ENCODE measurements at places on chromosomes 3 and 15.

DNA sequence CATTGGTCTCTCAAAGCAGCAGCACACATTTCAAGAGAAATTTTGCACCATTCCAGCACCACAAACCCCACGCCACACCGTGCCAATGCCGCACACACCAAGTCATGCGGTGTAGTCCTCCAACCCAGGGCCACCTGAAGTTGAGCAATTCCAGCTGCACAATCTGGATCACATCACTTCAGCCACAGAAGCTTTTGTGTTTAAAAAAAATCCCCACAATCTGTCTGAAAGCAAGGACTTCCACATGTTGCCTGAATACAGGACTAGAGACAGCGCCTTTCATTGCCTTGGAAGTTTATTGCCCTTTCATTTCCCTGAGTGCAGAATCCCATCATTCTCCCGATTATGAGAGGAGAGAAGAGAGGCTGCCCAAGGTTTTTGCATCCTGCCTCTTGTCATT lies 175.6 kb upstream of the BCL6 start:
- DNase-seq, result no peak

DNA sequence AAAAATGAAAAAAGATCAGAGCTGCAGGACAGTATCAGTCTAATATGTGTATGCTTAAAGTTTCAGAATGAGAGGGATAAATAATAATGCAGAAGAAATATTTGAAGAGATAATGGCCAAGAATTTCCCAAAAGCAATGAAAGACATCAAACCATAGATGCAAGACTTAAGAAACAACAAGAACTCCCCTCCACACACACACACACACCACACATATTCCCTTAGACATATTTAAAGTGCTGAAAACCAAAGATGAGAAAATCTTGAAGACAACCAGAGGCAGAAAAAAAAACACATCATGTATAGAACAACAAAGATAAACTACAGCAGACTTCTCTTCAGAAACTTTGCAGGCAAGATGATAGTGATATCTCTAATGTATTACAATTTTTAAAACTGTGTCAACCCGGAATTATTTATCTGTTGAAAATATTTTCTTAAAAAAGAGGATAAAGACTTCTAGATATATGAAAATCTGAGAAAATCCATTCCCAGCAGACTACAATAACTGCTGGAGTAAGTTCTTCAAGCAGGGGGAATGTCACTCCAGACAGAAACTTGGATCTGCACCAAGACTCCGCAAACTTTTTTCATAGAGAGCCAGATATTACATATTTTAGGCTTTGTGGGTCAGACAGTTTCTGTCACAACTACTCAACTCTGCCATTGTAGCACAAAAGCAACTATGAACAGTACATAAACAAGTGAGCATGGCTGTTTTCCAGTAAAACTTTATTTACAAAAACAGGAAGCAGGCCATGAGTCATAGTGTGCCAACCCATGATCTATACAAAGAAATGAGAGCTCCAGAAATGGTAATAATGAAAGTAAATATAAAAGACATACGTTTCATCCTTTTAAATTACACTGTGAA lies 223.4 kb upstream of the CGNL1 start:
- DNase-seq, result no peak

- no peak for DNase-seq
These were observed 120.3 kb downstream of the ETFA start for GRCh38 chr15:76190751-76191538.

GRCh38 chr3:14377838-14378169 lies 24.6 kb upstream of the SLC6A6 start:
- DNase-seq, result no peak

DNA sequence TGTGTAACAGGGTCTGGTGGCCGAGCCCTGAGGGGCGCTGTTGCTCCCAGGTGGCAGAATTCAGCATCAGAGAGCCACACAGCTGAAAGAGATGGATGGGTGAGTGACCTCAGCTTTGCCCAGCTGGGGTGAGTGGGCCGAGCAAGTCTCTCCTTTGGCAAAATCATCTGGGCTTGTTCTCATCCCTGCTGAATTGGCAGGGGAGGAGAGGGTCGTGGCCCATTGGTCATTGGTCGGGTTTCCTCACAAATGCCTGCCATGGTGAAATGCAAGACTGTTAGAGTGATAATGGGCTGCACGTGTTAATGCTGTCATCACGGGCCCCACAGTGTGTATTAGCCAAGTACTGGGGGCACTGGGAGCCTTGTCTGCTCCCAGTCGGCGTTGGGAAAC lies 15.9 kb downstream of the ABHD2 start:
- no peak for DNase-seq

GRCh38 chr3:188720215-188720614 lies 451.6 kb upstream of the TPRG1 start:
- no peak for DNase-seq

GRCh38 chr3:143810166-143810952 lies 37.9 kb downstream of the SLC9A9 start:
- DNase-seq, result no peak

DNA sequence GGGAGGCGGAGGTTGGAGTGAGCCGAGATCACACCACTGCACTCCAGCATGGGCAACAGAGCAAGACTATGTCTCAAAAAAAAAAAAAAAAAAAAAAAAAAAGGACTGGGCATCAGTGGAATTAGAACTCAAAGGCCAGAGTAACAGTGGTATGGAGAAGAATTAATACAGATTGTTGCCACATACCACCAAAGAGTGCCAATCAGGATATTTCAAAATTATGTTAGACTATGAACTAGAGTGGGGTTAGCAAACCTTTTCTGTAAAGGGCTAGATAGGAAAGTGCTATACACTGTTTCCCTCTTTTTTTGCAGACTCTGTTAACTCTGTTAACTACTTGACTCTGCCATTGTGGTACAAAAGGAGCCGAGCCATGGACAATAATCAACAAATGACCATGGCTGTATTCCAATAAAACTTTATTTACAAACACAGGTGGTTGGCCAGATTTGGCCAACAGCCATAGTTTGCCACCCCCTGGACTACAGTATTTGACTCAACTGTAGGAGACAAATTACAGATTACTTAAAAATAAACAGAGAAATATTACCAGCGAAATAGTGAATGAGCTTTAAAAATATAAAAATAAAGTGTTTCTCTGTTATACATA lies 28.6 kb downstream of the DPH3 start:
- no peak for DNase-seq

DNA sequence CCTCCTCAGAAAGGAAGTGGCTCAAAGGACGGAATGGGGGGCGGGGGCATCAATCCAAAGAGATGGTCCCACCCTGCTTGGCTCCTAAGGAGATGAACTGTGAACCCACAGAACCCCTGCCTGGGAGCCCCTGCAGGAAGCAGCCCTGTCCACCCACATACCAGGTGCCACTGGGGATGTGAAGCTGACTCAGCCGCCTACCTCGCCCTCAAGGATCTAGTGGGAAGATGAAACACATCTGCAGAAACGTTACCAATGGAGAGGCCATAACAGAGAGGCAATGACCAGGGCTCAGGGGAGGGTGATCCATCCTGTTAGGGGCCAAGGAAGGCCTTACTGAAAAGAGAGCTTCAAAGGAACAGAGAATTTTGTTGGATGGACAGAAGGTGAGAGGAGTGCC lies 35.1 kb downstream of the EAF1 start:
- DNase-seq, result no peak

DNA sequence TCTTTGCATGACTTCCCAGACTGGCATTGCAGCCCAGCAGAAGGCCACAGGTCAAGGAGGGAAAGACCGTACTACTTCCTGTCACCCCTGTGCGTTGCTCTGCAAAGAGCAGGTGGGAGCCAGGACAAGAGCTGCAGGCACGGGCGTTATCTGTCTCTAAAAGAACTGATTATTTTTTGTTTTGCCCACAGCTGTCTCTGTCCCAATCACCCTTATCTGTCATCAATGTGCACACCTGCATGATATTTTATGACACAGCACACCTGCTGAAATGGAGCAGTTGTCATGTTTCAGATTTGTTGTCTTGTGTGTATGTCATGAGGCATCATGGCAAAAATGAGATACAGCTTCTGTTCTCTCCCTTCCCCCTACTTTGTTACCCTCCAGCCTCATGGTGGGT lies 58.8 kb downstream of the SLCO3A1 start:
- DNase-seq, result no peak

DNA sequence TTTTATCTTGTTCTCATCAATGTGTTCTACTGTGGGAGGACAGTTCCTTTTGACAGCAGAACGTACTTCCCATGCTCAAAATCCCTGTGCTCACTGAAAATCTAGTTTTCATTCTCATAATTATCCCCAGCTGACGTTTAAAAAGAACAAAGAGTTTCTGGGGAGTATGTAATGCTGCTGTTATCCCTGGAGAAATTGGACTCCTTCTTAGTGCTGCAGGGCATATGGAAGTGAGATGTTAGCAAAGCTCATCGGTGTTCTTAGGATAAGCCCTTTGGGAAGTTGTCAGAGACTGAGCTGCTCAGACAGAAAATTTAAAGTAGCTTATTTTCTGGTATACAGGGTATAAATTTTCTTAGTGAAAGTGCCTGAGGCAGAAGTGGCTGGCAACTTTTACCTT lies 66.5 kb downstream of the CDAN1 start:
- DNase-seq, result no peak

- DNase-seq, result no peak
These were observed 85.1 kb downstream of the EFL1 start for GRCh38 chr15:82177291-82178010.

GRCh38 chr3:120558771-120559241 lies 37.3 kb upstream of the NDUFB4 start:
- no peak for DNase-seq

DNA sequence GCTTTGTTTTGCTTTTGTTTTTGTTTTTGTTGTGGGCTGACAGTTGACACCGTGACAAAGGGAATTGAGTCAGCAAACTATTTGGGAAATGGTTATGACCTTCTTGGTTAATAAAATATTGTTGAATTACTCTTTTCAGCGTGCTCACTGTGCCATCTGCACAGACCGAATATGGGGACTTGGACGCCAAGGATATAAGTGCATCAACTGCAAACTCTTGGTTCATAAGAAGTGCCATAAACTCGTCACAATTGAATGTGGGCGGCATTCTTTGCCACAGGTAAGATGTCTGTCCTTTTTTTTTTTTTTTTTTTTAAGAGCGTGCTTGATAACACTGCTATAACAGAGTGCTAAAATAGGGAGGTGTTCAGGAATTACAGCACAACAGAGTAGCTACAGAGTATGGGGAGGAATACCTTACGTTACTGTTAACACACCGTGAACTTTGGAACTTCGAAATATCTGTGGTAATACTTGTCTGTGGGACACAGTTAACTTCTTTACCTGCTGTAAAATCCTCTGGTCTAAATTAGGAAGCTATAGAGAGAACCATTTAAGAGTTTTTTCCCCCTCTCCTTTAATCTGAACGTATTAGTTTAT lies 48.2 kb downstream of the PRKCI start:
- DNase-seq, result no peak

DNA sequence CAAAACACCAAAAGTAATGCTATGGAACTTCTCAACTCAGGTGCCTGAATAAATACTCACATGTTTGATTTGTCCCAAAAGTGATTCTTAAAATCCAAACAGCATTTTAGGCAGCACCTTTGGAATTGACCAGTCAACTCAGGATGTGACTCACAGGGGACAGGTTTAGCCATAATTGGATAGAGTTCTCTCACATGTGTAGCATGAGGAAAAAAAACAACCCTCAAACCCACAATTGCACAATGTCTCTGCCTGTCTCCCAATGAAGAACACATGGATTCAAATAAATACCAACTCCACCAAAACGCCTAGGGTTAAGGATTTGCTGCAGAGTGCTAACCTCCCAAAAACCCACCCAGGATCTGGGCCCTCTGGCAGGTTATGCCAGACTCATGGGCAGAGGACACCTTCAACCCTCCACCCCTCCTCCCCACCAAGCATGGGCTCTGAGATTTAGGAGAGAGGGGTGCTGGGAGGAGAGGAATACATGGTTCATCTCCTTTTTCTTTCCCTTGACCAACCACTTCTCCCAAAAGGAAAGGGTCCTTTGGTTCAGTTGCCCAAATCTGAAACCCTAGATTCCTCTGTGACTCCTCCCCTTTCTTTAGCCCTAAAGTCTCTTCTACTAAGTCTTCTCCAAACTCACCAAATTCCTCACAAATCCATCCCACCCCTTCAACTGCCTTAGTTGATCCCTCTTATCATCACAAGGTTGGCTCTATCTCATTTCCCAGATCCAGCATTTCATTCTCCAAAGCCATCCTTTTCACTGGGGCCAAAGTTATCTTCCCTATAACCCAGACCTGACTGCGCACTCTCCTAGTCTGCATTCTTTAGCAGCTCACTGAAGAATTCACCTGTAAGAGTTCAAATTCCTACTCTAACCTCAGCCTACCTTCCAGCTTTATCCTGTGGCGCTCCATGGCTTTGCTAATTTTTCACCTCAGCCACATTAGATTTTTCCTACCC lies 7.7 kb downstream of the RYK start:
- no peak for DNase-seq

Measured in cortex of kidney (tissue), 1 donor.